BE2C (cell line): ENCODE measurements at places on chromosomes 4 and X.

- peak; percentile 2 for DNase-seq
Observed at GRCh38 chrX:30308263-30309138, 689 bp downstream of the NR0B1 start.

DNA sequence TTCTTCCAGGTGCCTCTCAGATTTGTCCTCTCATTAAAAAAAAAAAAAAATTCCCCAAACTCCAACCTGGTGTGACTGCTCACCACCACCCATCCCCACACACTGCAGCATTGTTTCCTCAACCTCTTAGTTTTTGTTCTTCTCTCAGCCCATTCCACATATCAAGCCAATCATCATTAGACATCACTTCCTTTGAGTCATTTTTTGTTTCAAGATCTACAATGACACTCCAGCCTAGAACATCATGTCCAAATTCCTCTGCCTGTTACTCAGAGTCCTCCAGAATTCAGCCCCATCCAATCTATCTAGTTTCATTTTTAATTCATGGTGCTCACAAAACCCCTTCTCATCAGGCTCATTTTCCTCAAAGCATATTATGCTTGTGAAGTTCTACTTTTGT, 262.5 kb upstream of the TEX13A start:
- DNase-seq: no peak

GRCh38 chr4:158884280-158884679, 115.5 kb downstream of the FNIP2 start:
- no peak for DNase-seq

- peak; percentile 87 for DNase-seq
Observed at GRCh38 chr4:169314906-169315305, 44.1 kb upstream of the SH3RF1 start.

- no peak for DNase-seq
Observed at GRCh38 chr4:112003231-112003907, 141.9 kb upstream of the FAM241A start.

GRCh38 chrX:45758319-45758718, 557.6 kb upstream of the DIPK2B start:
- DNase-seq: no peak

- DNase-seq: peak; percentile 13
Observed at GRCh38 chrX:17812763-17813162, 48.3 kb downstream of the RAI2 start.

GRCh38 chr4:112765317-112765974, 128.5 kb downstream of the LARP7 start:
- DNase-seq: peak; percentile 27

DNA sequence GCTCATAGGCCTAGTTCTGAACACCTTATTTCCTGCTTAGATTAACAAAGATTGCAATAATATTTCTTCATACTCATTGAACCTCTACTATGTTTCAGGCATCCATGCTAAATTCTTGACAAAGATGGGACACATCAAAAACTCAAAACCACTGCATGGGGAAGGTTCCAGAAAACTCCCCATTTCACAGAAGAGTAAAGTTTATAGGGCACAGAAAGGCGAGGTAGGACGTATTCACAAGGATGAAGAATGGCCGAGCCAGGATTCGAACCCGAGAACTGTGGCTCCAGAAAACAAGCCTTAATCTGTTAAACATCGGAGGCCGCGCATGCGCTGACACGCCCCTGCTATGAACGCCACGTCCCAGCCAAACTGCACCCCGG, 688 bp downstream of the UXT start:
- no peak for DNase-seq

DNA sequence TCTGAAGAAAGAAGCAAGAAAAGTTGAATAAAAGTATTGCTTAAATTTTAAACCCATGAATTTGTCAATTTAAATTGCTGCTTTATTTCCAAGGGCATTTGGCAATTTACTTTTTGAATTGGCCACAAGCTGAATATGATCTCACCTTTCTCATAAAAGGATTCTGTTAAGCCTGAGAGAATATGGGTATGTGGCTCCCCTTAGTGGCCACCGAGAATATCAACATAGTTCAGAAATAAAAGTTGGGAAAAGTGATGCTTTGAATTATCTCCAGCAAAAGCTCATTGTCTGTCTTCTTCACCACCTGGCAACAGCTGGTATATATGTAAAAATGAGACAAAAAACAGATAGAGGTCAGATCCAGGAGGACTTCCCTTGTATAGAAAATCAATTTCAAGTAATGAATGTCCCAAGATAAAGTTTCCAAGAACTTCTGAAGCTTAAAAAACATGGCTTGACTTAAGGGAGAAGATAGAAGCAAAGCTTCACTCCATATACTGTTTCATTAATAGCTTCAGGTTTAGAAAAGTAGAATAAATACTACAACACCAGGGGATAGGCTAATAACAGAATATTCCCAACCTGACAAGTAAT, 290.7 kb upstream of the FAM241A start:
- peak; percentile 40 for DNase-seq

DNA sequence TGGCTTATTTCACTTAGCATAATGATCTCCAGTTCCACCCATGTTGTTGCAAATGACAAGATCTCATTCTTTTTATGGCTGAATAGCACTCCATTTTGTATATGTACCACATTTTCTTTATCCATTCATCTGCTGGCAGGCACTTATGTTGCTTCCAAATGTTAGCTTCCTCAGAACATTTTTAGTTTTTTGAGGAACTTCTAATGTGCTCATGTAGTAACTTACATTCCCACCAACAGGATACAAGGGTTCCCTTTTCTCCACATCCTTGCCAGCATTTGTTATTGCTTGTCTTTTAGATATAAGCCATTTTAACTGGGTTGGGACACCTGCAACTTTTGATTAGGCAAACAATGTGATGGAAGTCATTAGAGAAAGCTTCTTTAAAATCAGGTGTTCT, 454.2 kb downstream of the NLGN4X start:
- no peak for DNase-seq

GRCh38 chrX:101252634-101253033, 33.0 kb downstream of the DRP2 start:
- DNase-seq: no peak

DNA sequence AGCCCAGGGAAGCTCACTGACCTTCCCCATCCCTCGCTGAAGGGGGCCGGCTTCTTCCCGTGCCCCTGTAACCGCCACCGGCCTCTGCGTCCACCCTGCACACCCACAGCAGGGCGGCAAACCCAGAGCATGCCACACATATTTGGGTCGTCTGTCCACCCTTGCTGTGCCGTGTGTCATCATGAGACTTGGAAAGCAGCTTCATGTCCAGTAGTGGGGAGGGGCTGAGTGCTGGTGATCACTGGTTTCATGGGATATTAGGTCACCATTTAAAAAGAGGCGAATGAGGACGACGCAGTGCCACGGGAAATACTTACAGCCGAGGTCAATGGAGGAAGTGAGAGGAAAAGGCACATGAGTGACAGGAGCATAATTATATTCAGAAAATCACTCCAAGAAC, 74.8 kb downstream of the HTRA3 start:
- no peak for DNase-seq

DNA sequence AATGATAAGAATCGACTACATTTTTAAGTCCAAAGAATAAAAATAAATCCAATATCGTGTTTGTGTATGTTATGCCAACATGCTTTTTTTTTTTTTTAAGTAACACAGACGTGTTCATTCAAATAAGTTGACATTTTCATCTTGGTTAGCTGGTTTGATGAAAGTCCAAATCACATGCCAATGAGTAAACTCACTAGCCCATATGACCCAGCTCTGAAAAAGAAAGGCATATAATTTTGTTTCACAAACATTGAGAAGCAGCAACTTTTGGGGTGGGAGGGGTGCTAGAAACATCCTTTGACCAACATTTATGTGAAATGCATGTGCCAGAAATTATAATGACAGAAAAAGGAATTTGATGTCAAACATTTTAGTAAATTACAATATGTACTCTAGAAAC, 61.6 kb upstream of the SPP1 start:
- no peak for DNase-seq

DNA sequence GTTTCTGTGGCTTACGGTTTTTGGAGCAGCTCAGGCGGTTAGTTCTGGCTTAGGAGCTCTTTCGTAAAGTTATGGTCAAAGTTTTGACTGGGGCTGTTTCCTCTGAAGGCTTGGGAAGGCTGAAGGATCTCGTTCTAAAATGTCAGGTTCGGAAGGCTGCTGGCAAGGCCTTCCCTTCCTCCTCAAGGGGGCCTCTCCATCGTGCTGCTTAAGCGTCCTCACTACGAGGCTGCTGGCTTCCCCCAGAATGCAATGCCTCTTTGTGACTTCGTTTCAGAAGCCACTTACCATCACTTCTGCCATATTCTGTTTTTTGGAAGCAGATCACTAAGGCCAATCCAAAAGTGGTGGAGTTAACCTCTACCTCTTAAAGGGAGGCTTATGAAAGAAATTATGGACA, 1196.4 kb upstream of the TENM3 start:
- no peak for DNase-seq

GRCh38 chr4:151940291-151940690, 179.5 kb upstream of the GATB start:
- DNase-seq: no peak

- no peak for DNase-seq
Observed at GRCh38 chr4:157459785-157460184, 239.3 kb downstream of the GRIA2 start.

DNA sequence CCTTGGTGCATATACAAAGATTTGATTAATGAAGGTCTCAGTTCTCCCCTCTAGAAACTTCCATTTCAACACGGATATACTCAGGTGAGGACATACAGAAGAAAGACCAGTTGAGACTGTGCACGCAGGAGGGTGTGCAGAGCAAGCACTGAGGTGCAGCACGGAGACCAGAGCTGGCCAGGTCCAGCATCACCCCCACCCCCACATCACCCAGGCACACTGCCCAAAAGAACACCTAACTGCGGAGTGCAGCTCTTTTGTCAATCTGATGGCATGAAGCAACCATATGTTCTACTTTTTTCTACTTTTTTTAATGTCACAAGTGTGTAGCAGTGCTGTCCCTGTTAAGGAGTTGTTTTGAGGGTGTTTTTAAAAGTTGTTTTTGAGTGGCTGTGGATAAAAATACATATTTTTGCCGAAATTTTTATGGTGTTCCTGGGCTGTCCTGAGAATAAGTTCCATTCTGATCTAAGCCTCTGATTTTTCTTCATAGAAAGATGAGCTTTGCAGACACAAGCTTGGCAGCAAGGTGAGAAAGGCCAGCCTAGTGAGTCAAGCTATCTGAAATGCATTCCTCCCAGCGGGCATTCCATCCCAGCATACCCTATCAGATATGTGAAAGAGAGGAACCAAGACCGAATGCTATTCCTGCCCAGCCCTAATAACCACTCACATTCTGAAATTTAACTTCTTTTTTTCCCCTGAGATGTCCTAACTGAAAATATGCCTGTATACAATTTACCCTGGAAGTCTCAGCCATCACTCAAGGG, 173.7 kb downstream of the PTTG2 start:
- no peak for DNase-seq

- no peak for DNase-seq
Observed at GRCh38 chr4:10729366-10729765, 44.8 kb upstream of the CLNK start.

DNA sequence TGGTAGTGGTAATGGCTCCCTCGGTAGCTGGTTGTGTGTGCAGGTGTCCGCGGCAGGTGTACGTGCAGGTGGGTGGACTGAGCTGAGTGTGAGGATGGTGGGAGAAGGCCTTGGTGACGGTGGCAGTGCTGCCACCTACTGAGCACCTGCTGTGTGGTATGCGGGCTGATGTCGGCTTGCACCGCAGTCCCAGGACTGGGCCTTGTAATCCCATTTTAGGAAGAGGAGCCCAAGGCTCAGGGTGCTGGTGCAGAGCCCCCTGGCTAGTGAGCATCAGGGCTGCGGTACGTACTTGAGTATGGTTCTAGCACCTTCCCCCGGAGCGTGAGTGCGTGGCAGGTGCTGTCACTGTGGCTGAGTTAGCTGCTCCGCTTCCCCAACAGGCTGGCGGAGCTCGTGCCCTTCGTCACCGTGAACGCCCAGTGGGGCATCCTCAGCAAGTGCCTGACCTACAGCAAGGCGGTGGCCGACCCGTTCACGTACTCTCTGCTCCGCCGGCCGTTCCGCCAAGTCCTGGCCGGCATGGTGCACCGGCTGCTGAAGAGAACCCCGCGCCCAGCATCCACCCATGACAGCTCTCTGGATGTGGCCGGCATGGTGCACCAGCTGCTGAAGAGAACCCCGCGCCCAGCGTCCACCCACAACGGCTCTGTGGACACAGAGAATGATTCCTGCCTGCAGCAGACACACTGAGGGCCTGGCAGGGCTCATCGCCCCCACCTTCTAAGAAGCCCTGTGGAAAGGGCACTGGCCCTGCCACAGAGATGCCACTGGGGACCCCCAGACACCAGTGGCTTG, 5.7 kb upstream of the CPZ start:
- no peak for DNase-seq

DNA sequence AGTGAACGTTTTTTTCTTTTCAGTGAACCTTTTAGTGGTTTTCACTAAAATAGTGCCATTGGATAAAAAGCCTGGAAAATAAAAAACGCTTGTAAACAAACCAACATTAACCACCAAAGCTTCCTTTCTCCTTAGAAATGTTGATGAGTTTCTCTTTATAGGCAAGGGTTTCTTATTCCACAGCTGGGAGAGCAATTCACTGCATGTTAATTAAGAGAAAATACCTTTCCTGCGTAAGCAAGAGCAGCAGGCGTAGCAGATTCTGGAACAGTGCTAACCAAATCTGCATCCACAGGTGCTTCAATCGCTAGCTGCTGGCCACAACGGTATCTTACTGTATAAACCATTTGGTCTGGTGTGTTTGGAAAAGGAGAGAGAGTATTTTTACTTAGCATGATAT, 13.3 kb upstream of the AASDH start:
- DNase-seq: no peak

GRCh38 chr4:35900286-35901243, 343.7 kb downstream of the ARAP2 start:
- no peak for DNase-seq
